ENCODE measurements at places on chromosomes 1 and 21. TPM values are rescaled to one million over a fixed set of nuclear protein-coding genes. Genes with fewer than 3 reads are reported as not detected.

- no peak for DNase-seq
These were observed 200.1 kb upstream of the DAB1 start for GRCh38 chr1:57623791-57624538.

Gene GIPC2
- 0.28 TPM for total RNA-seq

GRCh38 chr1:22537441-22538139, 25.7 kb upstream of the EPHA8 start:
- no peak for DNase-seq

- DNase-seq: no peak
These were observed 284.1 kb upstream of the BEND5 start for GRCh38 chr1:49060766-49061165.

Gene CACNA1S
- total RNA-seq: not detected

Gene RIPPLY3
- total RNA-seq: not detected

DNA sequence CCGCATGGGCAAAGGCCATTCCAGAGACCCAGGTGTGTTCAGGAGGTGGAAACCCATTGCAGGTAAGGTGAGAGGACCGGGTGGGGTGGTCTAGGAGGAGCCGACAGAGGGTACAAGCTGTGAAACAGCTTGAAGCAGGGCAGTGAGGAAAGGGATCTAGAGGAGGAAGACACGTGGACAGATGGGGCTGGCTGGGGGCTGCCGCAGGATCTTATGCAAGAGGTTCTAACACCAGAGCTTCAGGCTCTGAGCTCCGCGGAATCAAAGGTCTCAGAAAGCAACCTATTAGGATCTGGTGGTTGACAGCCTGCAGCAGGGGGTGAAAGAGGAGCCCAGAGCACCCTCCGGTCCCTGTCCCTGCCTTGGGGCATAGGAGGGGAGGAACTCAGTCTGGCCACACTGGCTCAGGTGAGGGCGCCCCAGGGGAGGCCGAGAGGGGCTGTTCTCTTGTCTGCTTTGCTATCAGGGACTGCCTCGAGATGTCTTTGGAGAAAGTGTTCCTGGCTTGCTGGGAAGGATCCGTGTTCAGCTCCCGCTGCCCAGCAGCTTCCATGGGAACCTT, 1.9 kb downstream of the TFF1 start:
- no peak for DNase-seq

- DNase-seq: no peak
These were observed 182.7 kb downstream of the C1orf94 start for GRCh38 chr1:34359411-34359810.

DNA sequence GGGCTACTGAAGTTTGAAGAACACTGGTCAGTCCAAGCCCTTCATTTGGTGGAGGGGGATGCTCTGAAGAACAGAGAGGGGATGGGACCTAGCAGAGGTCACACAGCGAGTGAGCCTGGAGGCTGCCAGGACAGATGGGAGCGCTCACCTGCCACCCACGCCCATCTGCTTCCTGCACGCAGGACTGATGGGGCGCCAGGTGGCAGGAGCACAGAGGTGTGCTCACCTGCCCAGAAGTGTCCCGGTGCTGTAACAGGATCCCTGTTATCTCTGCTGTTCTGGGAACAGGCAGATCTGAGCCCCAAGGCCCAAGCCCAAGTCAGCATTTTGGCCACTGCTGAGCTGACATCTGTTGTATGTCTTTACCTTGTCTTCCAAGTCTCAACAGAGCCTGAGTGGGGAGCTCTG, 40.5 kb downstream of the EPHB2 start:
- DNase-seq: no peak

GRCh38 chr1:157112186-157112867, 12.7 kb upstream of the ETV3L start:
- DNase-seq: no peak

GRCh38 chr1:20891091-20891490, 104.0 kb upstream of the HP1BP3 start:
- DNase-seq: peak; percentile 12

- DNase-seq: no peak
These were observed 18.4 kb upstream of the PRDM16 start for GRCh38 chr1:3050603-3051002.

GRCh38 chr1:221510793-221511503, 230.9 kb downstream of the DUSP10 start:
- no peak for DNase-seq

GRCh38 chr1:37932759-37933158, 14.1 kb downstream of the INPP5B start:
- peak; percentile 89 for DNase-seq

- no peak for DNase-seq
These were observed 6.4 kb upstream of the CSF1 start for GRCh38 chr1:109904105-109904817.

DNA sequence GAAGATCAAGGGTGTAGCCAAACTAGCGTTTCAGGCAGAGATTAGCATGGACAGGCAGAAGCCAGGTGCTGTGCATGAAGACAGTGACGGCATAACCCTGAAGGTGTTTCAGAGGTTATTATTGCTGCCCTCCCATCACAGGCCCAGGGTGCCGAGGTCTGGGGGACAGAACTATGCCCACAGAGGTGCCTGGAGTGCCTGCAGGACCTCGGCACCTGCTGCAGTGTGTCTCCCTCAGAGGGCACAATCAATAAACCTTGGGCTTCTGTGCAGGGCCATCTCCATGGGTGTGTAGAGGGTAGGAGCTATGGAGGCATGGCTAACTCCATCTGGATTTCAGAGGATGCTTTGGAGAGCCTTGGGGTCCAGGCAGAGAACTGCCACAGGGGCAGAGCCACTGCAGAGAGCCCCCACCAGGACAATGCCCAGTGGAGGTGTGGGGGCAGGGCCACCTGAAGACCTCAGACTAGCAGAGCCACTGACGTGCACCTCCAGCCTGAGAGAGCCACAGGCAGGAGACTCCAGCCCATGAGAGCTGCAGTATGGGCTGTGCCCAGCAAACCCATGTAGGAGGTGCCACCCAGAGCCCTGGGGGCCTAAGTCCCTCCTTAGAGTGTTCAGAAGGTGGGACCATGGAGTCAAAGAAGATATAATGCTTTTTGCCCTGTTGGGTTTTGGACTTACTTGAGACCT, 5.7 kb upstream of the ABCG1 start:
- DNase-seq: no peak

GRCh38 chr1:111370871-111371270, 56.7 kb downstream of the OVGP1 start:
- no peak for DNase-seq

Gene CNR2
- total RNA-seq: not detected

GRCh38 chr1:36320291-36320761, 3.1 kb downstream of the EVA1B start:
- DNase-seq: no peak

- no peak for DNase-seq
These were observed 294.6 kb downstream of the RPS6KC1 start for GRCh38 chr1:213345621-213346020.

DNA sequence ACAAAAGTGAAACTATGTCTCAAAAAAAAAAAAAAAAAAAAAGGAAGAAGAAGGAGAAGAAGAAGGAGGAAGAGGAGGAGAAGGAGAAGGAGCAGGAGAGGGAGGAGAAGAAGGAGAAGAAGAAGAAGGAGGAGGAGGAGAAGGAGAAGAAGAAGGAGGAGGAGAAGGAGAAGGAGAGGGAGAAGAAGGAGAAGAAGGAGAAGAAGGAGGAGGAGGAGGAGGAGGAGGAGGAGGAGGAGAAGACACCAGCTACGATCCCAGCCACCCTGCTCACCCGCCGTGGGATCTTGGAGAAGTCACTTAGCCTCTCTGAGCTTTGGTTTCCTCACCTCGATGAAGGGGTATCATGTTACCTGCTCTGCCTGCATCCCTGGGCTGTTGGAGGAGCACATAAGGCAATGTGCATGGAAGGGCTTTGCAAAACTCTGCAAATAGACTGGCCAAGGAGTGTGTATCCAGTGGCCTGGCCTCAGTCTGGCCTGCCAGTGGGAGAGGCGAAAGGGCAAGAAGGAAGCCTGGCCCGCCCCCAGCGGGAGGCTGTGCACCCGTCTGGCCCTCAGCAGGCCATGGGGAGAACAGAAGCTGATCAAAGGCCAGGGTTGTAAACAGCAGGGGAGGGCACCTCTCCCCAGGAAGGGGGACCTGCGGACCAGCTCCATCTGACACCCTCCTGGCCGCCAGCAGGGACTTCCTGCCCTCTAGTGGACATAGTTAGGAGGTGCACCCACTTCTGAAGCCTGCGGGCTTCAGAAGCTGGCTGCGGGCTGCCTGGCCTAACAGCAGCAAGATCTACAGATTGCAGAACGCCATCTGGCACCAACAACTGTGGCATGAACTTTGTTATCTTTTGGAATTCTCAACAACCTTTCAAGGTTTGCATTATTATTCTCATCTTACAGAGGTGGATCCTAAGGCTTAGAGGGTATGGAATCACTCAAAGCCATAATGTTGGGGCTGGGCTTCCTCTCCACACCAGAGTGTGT, 19.2 kb upstream of the CDK18 start:
- DNase-seq: peak; percentile 59

GRCh38 chr1:37634244-37634991, at the start of gene RSPO1:
RSPO1 (minus strand) TSS chr1:37634892; CDS start chr1:37629661, 5,231 bp downstream.
- DNase-seq: no peak

DNA sequence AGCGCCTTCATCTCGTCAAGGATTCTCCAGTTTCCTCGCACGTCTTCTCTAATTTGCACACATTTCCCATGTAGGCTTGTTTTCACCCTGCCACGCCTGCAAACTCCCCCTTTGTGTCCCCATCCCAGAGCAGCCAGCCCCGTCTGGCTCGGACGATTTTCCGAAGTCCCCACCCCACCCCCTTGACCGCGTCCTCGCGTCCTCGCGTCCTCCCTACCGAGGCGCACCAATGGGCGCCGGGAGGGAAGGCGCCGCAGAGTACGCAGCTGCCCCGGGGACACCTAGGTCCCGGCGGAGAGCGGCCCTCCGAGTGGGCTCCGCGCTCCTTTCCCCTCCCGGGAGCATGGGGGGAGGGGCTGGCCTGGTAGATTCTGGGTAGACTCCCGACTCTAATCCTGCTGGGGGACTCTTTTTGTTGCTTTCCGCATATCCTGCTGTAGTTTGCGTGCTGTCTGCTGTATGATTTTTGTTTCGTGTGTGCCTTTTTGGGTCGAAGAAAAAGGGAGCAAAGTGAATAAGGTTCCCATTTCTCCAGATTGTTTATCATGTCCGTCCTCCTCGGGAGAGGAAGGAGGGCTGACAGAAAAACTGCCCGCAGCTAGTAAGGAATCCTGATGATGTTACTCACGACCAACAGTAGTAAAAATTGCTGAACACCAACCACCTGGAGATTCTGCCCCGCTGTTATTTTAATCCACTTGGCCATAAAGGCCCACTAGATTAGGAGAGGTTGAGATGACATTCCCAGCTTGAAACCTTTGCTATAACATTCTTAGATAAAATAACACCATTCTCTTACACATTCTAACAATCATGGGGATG, 1.5 kb downstream of the CACHD1 start:
- peak; percentile 33 for DNase-seq

Gene MFSD2A
- total RNA-seq: 5.7 TPM

Data from IMR-90 (cell line).